ENCODE measurements at places on chromosomes 12 and 14.
A peak's percentile ranks its signal among the peaks of the same experiment; 100 is the strongest.

DNA sequence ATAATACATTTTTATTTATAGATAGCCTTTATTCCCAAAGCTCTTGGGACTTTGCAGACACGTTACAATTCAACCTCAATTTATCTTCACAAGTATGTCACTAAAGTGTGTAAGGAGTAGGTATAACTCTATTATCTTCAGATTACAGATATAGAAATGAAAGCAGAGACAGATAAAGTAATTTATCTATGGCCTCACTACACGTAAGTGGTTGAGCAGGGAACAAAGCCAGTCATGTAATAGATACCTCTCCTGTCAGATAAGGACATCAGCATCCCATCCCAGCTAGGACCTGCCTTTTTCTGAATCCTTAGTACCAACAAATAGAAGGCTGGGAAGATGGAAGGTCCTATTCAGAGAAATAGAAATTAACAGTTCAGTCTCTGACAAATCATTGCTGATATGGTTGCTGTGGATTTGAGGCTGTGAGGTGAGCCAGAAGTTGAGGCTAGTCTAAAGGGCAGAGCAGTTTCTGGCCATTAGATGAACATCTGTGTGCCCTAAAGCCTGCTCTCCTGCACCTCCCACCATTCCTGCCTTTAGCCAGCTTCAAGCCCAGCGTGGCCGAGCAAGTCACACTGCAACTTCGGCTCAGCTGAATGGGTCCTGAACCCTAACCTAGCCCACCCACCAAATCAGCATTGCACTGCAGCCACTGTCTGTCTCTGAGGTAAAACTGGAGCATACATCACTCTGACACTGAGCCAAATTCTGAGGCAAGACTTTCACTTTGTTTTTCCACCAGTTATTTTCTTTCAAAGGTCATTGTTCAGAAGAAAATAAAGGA is 71.1 kb upstream of the PLEKHA5 start:
- no peak for DNase-seq

GRCh38 chr14:54137614-54137961 is 181.0 kb upstream of the BMP4 start:
- no peak for DNase-seq

DNA sequence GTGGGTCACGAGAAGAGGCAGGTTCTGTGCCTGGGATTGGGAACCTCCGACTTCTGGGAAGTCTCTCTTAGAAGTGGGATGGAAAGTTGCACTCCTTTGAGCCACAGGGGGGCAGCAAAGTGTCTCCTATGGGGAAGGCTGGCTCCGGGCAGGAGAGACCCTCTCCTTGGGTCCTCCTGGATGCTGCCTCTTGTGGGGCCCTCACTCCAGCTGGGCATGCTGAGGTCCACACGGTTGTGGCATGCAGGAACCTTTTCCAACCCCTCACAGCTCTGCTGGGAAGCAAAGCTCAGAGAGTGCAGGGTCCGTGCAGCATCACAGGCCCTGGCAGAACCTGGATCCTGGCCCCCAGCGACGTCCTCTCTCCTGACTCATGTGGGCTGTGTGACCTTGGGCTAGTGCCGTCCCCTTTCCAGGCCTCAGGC is 17.4 kb downstream of the SDSL start:
- peak; percentile 89 for DNase-seq

DNA sequence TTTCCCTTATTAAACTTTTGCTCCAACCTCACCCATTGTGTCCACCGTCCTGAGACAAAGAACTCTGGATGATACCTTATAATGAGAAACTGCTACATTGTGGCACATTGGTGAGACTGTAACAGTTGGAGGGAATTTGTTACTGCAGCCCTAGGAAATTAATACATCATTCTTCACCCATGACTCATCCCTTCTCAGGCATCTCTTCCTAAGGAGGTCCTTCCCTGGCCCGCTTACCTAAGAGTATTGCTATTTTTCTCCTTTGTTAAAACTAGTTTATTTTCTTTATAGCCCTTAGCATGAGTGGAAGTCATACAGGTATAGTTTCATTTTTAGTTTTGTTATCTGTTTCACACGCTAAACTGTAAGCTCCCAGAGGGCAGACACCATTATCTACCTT is 87.1 kb downstream of the TMEM260 start:
- no peak for DNase-seq

GRCh38 chr12:79378496-79378895 is 312.3 kb downstream of the PAWR start:
- no peak for DNase-seq

DNA sequence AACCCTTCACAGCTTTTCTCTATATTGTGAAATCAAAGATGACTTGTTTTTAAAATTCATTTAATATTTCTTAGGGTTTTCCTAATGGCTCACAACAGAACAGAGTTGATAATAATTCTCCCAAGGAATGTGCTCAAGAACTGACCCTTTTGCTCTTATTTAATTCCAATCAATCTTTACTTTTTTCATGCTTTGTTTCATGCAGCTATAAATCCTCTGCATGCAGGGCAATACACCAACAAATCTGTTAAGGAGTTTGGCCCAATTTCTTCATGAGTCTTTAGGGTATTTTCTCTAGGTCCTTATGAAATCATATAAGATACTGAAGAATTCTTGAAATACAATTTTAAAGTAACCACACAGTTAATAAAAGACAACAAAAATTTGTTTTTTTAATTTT is 264.2 kb downstream of the SLC6A15 start:
- no peak for DNase-seq

DNA sequence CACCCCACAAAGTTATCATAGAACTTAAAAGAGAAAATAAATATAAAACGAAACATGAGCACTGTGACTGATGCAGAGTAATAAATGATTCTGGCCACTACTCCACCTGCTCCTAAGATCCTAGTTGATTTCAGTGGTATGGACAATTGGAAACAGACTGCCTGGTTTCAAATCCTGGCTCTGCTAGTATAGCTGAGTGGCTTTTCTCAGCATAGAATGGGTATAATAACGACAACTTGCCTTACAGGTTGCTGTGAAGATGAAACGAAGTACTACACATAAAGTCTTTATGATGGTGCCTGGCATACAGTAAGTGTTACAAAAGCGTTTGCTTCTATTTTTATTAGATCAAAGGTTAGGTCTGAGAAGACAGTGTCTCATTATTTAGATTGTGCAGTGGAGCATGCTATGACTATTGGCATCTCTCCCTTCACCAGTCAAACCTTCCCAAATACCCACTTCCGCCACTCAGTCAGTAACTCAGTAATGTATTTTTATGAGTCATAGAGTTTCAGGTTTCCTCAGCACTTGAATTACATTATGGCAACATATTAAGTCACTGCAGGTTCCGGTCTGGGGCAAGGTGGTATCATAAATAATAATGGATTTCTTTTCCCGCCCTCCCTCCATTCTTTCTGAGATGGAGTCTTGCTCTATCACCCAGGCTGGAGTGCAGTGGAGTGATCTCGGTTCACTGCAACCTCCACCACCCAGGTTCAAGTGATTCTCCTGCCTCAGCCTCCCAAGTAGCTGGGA is 29.7 kb upstream of the NR2C1 start:
- DNase-seq, result no peak

DNA sequence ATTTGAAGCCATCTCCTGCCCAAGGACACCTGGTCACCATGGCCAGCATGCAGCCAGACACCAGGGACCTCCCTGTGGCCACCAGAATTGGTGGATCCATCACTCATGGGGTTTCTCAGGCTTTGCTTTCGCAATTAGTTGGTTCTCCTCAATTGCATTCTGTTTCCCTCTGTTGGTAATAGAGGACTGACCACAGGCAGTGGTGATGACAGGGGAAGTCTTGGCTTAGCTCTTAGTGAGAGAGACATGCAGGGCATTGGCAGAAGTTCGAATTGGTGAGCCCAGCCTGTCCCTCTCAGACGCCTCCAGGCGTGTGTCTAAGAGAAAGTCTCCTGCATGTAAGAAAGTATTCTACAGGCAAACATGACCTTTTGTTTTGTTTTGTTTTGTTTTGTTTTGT is 21.3 kb downstream of the HCAR2 start:
- no peak for DNase-seq

GRCh38 chr12:76920172-76921099 is 41.6 kb upstream of the CSRP2 start:
- DNase-seq, result no peak

- DNase-seq, result peak; percentile 91
Observed at GRCh38 chr12:48618541-48618940, 48.7 kb upstream of the LALBA start.

GRCh38 chr14:92942976-92943710 is 20.2 kb downstream of the CHGA start:
- no peak for DNase-seq

- DNase-seq, result no peak
Observed at GRCh38 chr12:22656831-22657230, 31.9 kb downstream of the ETNK1 start.
